CD4-positive, CD25-positive, alpha-beta regulatory T cell (primary cell): ENCODE measurements at places on chromosomes 11 and 22. TPM values are rescaled to one million over a fixed set of nuclear protein-coding genes. Genes with fewer than 3 reads are reported as not detected.

The YAP1 gene
- polyA plus RNA-seq, result not detected

The RGL4 gene
- 71.3 TPM for polyA plus RNA-seq

The KDELR3 gene
- 0.42 TPM for polyA plus RNA-seq

The KCNE3 gene
- polyA plus RNA-seq, result not detected

The GAL3ST3 gene
- not detected for polyA plus RNA-seq

The CYTH4 gene
- 47.9 TPM for polyA plus RNA-seq

The NPTXR gene
- not detected for polyA plus RNA-seq

The SEPTIN3 gene
- 0.11 TPM for polyA plus RNA-seq

The ARL2 gene
- 67.3 TPM for polyA plus RNA-seq

The CHRNA10 gene
- polyA plus RNA-seq, result 0.21 TPM

The ABCC8 gene
- polyA plus RNA-seq, result not detected

The MEN1 gene
- polyA plus RNA-seq, result 24.9 TPM

The TMPRSS4 gene
- not detected for polyA plus RNA-seq

The NNMT gene
- polyA plus RNA-seq, result not detected
